ENCODE measurements at places on chromosomes 7 and 10.

DNA sequence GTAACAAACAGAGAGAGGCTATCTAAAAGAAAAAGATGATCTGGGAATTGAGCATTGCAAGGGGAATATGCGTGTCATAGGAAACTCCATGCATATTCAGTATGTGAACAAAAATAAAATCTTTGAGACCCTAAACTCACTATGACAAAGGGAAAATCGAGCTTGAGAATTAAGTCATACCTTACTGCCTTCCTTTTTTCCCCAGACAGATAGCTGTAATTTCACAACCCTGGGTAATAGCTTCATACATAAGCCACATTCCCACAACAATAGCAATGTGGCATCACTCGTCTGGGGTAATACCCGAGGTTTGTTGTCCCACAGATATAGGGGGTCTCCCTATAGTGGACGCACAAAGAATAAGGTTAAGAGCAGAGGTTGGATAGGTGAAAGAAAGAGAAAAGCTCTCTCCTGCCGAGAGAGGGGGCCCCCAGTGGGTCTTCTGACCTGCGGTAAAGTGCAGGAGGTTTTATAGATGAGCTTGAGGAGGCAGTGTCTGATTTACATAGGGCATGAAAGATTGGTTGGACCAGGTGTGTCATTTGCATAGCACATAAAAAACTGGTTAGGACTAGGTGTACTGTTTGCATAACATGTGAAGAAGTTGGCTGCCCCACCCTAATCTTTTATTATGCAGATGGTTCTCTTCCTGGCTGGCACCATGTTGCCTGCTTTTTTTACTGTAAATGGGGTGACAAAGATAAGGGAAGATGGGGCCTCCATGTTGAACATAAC is 11.6 kb downstream of the CYP3A43 start:
- DNase-seq: no peak

DNA sequence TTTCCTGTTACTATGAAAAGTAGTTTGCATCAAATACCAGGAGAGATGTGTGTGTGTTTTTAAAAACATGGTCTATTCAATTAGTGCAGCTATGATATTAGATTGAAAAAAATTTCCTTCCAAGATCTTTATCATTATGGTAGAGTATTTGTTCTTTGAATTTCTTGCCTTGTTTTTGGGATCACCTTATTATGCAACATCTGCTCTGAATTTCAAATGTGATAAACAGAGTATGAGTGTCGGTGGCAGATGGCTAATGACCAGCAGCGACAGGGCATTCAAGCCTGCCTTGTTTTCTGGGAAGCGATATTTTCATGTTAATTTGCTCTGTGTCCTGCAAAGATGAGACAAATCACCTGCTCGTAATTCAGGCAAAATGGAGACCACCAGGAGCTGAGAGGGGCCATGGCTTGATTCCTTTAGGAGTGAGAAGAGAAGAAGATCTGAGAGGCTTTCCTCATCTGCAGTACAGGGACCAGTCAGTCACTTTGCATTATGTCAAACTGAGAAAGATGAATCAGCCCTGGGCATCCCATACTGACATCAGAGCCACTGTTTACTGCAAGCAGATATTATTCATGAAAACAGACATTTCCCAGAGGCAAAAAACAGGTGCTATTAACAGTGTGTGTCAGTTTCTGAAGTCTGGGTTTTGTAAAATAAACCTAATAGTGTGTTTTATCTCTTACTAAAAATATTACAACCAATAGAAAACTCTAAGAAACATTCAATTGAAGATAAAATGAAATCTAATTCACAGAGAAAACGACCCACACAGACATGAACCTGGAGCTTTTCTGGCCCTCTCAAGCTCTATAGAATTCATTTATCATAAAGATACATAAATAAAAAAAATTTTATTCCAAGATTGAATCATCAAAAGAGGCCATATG is 67.6 kb downstream of the CDK6 start:
- no peak for DNase-seq

DNA sequence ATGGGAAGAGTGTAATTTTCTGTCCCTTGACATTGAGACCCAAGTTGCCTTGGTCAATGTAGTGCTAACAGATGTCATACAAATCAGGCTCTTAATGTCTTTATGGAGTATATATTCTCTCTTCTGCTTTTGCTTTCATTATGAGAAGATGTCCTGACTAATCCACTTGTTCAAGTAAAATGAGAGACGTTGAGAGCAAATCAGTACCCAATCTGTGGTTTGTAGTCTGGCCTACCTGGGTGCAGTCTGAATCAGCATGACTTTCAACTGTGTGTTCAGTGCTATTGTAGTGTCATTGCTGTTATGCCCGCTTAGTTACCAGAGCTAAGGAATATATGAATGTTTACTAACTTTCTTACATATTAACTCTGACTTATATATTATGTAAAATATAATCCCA is 612.4 kb downstream of the ANKRD7 start:
- no peak for DNase-seq

- no peak for DNase-seq
Observed at GRCh38 chr7:1027242-1028043, 16.9 kb upstream of the GPR146 start.

DNA sequence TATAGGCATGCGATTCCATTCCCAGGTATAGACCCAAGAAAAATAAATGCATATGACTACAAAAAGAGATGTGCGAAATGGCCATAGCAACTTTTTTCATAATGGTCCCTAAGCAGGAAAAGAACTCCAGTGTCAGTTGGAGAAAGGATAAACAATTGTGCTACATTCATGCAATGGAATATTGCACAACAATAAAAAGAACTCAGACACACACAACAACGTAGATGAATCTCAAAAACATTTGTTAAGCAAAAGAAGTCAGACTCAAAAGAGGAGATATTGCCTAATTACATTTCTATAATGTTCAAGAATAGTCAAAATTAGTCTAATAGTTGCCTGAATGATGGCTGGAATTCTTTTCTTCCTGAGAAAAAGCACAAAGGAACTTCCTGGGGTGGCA is 141.1 kb upstream of the GLI3 start:
- no peak for DNase-seq

DNA sequence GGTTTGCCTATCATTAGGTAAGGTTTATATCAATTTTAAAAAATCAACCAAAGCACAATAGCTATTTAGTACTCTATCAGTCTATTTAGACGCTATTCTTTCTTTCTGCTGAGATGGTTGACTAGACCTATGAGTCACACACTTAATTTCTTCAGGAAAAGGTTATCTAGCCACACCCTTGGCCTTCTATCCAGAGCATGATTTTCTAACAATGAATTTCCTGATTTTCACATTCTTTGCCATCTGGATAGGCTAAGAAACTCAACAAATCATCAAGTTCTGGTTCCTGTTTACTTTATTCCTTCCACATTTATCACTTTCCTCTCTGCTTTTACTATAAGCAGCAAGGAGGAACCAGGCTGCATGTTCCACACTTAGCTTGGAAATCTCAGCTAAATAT is 8.1 kb downstream of the PRPS1L1 start:
- peak; percentile 22 for DNase-seq

DNA sequence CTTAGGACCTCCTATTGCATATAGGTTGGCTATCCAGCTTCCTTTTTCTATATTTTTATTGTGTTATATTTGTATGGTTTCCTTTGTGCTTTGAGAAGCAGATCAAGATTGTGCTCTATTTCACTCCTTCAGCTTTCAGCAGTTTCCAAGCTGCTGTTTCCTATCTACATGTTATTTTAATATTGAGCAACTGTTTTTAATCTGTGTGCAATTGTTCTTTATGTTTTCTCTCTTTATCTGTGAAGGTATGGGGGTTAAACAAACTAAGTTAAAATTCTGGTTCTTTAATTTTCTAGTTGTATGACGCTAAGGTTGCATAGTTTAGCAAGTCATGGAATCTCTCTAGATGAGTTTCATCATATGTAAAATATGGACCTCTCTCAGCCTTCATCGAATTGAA is 251.0 kb downstream of the GPR158 start:
- DNase-seq: no peak

DNA sequence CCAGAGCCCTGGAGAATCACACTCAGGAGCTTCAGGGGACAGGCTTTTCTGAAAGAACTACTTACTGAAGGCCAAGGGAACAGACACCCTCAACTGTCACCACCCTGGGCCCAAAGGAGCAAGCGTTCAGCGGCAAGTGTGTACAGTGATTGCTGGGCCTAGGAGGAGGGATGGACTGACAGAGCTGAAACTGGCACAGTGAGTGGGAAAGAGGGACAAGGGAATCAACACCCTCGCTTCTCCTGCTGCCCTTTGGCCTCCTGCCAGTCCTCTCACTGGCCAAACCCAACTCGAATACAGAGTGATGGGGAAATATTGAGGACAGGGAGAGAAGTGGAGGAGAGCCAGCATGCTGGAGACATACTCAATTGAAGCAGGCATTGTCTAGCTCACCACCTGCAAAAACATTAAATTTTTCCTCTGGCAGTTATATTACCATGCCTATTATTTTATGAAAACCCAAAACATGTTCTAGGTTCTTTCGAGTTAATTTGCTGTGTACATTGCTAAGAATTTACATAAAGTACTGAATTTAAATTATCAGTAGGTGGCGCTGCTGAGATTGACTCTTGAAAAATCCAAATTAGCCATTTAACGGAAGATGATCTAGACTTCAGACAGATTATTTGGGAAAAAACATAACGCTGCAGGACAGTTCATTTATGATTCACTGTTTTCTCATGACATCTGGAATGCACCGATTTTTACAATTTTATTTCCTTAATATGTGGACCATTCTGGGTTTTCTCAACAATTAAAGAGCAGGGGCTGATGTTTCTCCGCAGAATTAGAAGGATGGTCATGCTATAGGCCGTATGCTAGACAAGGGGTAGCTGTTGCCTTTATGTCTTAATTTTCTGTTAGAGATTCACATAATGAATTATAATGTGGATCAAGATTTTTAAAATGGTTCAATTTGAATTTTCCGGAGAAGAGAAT is 14.7 kb upstream of the TMEM236 start:
- no peak for DNase-seq

DNA sequence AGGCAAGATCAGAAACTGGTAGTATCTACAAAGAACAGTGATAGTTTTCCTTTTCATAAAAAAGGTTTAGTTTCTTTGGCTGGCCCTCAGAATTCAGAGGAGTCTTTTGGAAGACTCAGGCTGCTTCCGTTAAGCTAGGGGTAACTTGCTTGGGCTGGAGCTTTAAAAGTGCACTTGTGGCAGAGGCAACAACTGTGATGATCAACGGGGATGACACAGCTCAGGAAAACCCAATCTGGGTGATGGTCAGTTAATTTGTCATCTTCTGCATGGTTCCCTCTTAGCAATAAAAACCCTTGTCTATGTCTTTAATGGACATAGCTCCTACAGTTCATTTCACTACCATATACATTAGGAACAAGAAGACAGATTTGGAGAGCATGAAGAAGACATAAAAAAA is 46.7 kb downstream of the SGMS1 start:
- DNase-seq: no peak

GRCh38 chr10:99754670-99755069 is 22.6 kb downstream of the CUTC start:
- no peak for DNase-seq

DNA sequence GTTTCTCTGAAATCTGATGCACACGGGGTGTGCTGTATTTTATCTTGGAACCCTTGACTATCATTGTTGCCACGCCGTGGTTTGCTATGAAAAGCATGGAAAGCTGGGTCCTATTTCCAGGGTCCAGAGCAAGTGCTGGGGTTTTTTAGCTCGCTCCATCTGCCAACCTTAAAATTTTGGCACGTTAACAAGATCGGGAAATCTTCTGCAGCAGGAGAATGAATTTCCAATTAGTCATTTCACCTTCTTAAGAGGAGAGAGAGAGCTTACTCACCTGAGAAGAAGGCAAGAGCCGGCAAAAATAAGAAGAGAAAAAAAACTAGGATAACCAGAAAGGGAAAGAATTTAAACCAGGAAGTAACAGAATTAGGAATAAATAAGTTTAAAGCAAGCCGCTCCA is 223.6 kb upstream of the CELF2 start:
- no peak for DNase-seq

DNA sequence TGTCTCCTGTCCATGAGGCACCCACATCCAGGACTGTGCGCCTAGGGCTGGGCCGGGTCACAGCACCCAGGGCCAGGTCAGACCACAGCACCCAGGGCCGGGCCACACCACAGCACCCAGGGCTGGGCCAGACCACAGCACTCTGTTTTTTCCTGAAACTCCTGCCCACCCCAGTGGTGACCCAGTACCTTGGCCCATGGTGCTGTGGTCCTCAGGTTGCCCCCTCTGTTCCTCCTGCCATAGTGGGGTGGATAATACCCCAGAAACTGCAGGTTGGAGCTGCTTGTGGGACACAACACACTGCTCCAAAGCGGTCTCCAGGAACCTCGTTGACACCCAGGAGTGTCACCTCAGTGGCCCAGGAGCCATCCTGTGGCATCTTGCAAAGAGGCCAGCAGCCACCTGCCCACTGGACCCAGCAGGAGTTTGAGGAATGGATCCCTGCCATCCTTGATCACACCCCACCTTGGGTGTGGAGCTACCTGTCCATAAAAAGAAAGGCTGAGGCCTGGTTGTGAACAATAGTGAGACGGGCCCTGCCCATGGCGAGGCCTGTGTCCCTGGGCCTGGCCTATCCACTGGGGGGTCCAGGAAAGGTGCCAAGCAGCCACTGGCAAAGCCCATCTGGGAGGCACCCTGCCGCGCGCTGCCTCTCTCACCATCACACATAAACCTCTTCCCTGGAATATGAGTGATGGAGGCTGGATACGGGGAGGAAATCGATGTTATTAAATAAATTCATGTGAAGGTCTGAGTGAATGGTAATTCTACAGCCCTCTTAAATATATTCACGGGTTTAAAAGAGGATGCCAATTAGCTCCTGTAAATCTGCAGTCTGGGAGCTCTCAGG is 89.0 kb downstream of the NKX6-2 start:
- DNase-seq: no peak

DNA sequence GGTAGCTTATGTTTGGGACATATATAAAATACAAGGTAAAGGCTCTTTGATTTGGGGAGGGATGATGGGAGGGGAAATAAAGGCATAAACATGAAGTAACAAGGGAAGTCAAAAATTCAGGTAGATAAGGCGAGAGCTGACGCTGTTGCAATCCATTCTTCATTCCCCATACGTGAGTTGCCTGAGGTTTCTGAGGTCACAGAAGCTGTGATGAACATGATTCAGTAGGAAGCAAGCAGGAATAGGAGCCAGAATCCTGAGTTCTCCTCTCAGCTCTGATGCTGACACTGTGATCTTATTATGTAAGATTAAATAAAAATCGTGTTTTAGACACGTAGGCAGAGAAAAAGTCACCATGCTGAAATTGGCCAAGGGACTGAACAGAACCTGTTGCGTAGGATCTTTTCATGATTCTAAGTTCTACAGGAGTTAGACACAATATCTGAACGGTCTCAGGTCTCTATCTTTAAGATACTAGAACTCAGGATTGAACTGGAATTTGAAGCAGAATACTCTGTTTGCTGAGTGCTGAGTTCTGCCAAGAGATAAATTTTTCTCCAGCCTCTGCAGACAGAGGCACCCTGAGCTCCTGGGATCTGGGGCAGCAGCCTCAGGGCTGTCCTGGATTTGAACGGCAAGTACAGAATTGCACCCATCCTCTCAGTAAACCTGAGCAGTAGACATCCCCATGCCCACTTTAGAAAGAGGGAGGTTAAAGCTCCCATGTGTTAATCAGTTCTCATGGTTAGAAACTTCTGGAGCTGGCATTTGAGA is 21.0 kb downstream of the KLF6 start:
- DNase-seq: no peak

Measured in epithelial cell of proximal tubule (primary cell).